Left lung (tissue), 14 donors: ENCODE measurements at places on chromosomes 6 and 20. TPM values are rescaled to one million over a fixed set of nuclear protein-coding genes. Genes with fewer than 3 reads are reported as not detected.

DNA sequence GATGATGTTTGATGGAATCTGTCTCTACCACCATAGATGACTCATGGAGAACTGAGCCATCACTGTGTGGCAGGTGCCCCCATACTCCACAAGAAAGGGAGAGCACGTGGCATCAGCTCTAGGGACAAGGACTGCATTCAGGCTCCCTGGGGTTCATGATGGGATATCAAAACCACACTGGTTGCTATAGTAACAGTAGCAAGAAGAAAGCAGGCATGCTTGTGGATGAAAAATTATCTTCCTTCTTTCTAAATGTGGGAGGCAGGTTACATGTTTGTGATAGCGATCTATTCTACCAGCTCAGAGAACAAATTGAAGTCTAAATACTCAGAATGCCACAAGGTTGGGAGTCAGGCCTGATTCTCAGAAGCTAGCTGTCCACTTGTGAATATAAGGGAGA lies 224.2 kb downstream of the ARHGAP18 start:
- no peak for DNase-seq

DNA sequence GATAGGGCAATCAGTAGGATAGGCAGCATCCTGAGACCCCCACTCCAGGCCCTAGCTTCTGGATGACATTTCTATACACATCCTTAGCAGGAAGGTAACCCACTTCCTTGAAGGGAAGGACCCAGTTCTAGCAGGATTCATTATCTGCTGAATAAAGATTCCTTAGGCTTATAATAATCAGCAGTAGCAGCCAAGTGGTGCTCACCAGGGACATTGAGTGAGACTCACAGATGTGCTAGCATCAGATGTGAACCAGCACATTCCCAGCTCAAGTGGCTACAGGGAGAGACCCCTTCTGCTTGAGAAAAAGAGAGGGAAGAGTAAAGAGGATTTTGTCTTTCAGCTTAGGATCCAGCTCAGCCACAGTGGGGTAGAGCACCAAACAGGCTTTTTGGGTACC lies 244.8 kb upstream of the UFL1 start:
- no peak for DNase-seq

- DNase-seq, result no peak
These were observed 25.2 kb upstream of the GTSF1L start for GRCh38 chr20:43752051-43752360.

DNA sequence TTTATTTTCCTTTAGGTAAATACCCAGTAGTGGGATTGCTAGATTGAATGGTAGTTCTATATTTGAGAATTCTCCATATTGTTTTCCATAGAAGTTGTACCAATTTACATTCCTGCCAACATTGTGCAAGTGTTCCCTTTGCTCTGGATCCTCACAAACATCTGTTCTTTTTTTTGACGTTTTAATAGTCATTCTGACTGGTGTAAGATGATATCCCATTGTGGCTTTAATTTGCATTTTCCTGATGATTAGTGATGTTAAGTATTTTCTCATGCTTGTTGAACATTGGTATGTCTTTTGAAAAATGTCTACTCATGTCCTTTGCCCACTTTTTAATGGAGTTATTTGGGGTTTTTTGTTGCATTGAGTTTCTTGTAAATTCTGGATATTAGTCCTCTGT lies 85.6 kb downstream of the UBE3D start:
- DNase-seq, result no peak

ASIP gene
- polyA plus RNA-seq, result not detected

TSPO2 gene
- polyA plus RNA-seq, result 0.87 TPM

ATP6V1G2 gene
- 6.3 TPM for polyA plus RNA-seq

EYA4 gene
- 8.1 TPM for polyA plus RNA-seq
